ENCODE measurements at places on chromosomes 12 and 14. TPM values are rescaled to one million over a fixed set of nuclear protein-coding genes. Genes with fewer than 3 reads are reported as not detected.

GRCh38 chr14:29798811-29799210 is 128.8 kb downstream of the PRKD1 start:
- DNase-seq = no peak

DNA sequence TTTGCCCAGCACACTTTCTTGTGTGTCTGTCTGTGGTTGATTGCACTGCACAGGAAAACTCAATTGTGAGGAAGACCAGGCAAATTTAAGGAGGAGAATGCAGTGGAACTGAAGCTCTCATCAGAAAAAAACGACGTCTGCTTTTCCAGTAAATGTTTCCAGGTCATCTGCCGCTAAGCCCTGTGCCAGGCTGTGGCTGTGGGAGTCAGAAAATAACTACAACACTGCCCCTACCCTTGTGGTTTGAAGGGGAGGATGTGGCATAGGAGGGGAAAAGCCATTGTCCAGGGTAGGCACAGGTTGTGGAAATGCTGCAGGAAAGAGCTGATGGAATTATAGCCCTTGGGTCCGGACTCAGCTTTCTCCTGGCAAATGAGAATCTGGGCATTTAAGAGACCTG is 259.7 kb upstream of the TMEM132C start:
- DNase-seq = no peak

GRCh38 chr12:43694879-43695278 is 63.7 kb downstream of the PUS7L start:
- DNase-seq = no peak

GRCh38 chr14:103524002-103524935 is 1.6 kb upstream of the CKB start:
- DNase-seq = no peak

GRCh38 chr14:96666088-96666487 is 131.1 kb upstream of the VRK1 start:
- DNase-seq = no peak

- DNase-seq = no peak
Measured at GRCh38 chr12:97093187-97093683, 186.2 kb downstream of the NEDD1 start.

- DNase-seq = no peak
Measured at GRCh38 chr14:51701951-51702350, 50.2 kb downstream of the FRMD6 start.

GRCh38 chr14:75709207-75709812 is 48.3 kb downstream of the TTLL5 start:
- DNase-seq = peak; percentile 71

DNA sequence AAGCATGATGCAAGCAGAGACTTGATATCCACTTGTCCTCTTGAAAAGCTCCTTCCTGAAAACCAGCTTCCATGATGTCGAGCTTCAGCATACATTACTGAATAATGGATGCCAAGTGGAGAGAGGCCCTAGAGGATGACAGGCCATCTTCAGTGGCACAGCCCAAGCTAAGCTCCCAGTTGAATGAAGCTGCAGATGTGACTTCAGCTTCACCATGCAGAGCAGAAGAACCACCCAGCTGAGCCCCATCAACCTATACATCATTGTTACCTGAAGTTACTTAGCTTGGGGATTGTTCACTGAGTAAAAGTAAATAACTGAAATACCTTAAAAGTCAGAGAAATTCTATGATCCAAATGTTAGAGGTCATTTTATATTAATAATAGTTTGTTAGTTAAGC is 93.6 kb downstream of the HECTD4 start:
- DNase-seq = no peak

DNA sequence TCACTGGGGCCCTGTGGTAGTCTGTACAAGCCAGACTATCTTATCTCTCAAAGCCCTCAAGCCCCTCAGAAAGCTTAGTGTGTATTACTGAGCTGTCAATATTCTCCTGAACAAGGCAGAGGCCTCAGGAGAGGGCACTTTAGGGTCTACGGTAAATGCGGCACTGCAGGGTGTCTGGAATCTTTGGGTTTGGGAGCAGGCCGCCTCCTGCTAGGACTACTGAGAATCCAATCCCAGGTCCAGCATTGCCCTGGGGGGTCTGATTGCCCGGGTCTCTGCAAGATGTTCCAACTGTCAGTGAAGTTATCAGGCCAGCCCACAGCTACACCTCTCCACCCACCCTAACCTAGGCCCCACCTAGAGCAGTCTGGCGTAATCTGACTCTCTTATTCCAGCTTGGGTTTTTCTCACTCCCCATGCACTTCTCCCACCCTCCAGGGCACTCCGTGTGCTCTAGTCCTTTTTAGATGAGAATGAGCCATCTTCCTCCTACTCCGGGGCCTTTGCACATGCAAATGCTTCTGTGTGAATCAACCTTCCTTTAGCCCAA is 4.3 kb upstream of the ZFP36L1 start:
- no peak for DNase-seq

DNA sequence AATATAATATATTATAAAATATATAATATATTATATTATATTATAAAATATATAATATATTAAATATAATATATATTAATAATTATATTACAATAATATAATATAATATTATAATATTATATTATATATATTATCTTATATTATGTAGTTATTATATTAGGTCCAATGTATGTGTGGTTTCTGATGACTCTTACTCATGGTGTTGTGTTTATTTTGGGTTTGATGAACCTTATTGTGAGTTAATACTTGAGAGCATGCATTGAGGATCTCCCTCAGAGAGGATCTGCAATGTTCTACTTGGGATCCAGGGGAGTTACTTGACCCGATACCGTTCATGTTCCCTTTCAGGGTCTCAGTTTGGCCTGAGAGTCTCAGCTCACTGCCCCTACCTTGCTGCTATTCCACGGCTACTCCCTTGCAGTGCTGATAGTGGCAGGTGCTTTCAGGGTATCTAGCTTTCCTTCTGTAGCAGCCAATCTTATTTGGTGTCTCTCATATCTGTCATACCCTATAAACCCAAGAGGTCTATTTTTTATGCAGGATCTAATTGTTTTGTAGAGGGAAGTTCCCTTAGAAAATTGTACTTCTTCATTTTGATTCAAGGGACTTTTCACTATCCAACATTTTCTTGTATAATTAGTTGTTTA is 89.1 kb upstream of the ZDHHC17 start:
- no peak for DNase-seq

DNA sequence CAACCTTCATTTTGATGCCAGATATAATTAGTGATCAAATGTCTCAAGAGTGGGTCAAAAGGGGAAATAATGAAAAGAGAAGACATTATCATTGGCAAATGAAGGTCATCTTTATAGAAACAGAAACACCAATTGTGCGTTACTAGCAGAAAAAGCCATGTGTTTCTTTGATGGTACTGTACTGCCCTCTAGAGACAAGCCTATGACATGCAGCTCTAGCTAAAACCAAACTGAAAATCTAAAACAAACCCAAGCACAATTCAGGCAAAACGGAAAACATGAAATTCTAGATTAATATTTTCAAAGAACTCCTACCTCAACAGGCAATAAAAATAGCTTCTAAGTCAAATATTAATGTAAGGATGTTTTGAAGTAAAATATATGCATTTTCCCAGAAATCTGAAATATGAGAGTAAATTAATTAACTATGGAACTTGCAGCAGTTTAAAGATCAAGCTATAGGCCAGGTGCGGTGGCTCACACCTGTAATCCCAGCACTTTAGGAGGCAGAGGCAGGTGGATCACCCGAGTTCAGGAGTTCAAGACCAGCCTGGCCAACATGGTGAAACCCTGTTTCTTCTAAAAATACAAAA is 115.4 kb downstream of the KLHL28 start:
- DNase-seq = no peak

DNA sequence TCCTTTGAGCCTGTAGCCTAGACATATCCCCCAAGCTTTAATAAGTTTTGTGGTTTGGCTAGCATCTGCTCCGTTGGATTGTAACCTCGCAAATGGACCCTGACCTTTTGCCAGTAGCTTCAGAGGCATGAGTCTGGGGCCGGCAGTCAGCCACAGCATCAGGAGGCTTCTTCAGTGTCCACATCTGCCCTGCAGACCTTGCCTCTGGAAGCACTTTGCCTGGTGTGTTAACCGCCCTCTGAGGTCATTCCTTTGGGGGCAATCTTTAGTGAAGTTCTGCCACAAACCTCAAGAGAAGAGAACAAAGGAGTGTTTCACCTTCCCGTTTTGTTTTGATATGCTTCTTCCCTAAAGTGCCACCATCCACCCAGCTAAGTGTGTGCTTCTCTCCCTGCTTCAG is 71.4 kb downstream of the GNS start:
- DNase-seq = no peak

DNA sequence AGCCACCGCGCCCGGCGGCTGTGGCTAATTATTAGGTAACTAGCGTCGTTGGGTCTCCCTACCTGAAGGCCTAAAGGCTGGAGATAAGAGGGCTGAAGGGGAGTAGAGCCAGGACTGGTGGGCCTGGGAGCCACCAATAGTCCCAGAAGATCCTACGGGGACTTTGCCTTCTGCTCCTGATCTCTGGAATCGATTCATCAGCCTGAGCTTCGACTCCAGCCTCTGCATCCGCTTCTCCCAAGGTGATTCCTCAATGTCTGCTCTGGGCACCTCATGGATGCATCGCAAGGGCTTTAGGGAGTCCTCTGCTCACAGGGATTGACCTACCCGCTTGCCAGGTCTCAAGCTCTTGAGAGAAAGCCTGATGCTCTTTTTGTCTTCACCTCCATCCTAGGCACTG is 14.7 kb upstream of the KDM2B start:
- no peak for DNase-seq

DNA sequence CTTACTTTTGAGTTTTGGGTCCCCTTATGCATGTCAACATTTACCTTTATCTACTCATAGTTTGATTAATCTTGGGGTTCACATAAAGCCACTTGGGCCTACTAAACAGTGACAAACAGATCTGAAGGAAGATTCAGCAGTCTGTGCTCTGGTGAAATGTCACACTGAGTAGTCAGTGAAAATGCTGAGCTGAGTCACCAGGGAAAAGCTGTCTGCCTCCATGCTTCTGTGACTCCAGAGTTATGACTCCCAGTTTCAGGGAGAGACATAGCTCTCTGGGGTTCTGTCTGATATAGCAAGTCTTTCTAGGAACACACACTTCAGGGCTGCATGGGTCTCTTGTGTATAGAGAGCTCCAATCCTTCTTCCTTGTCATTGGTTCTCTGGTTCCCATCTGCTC is 406.3 kb upstream of the FAR2 start:
- no peak for DNase-seq

DNA sequence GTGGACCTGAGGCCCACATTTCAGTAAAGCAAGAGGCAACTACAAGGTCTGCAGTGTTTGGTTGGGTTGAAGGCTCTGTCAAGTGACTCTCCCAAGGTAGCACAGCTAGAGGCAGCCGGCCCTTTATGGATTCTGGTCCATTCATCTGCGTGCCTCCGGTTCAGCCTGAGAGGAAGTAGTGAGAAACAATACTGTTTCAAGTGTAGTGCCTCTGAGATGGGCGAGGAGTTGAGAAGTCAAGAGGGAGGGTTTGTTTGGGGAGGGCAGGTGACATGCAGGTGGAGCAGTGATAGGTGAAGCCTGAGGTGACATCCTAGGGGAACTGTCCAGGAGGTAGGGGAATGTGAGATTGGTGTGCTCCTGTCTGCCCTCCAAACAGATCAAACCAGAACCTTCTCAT is 933.5 kb downstream of the VRK1 start:
- DNase-seq = no peak

GRCh38 chr12:9971181-9971580 is at the start of gene CLEC12A:
Gene CLEC12A, plus strand, starts transcription at chr12:9971409. Its CDS starts 188 bp downstream, at chr12:9971597.
- no peak for DNase-seq

MAP4K5 gene
- total RNA-seq = 282 TPM

PGAM5 gene
- 34.1 TPM for total RNA-seq

CD63 gene
- total RNA-seq = 624 TPM

CIROP gene
- total RNA-seq = not detected

GPR132 gene
- total RNA-seq = 6.7 TPM

TTC9 gene
- total RNA-seq = 5.7 TPM

TSPAN19 gene
- not detected for total RNA-seq

KLHL33 gene
- total RNA-seq = 4.5 TPM

ZC2HC1C gene
- 3.1 TPM for total RNA-seq

EP400 gene
- 41.4 TPM for total RNA-seq

CLEC12A gene
- total RNA-seq = 0.22 TPM

METAP2 gene
- total RNA-seq = 69.3 TPM

TMPRSS12 gene
- not detected for total RNA-seq

TRIM9 gene
- 0.87 TPM for total RNA-seq

KRT75 gene
- total RNA-seq = not detected

MANSC1 gene
- total RNA-seq = 7.9 TPM

SERPINA10 gene
- not detected for total RNA-seq

POTEM gene
- total RNA-seq = not detected

SLC17A8 gene
- total RNA-seq = not detected

Data from tibial nerve (tissue), 4 donors.